Activated CD8-positive, alpha-beta memory T cell treated with anti-CD3 and anti-CD28 coated beads for 1 hour (primary cell): ENCODE measurements at places on chromosomes 1 and 21.

- DNase-seq, result peak; percentile 8
Measured at GRCh38 chr1:221478050-221478949, 263.6 kb downstream of the DUSP10 start.

GRCh38 chr1:55848906-55849305 lies 633.7 kb upstream of the USP24 start:
- DNase-seq, result no peak

GRCh38 chr1:227782226-227782625 lies 33.2 kb upstream of the PRSS38 start:
- no peak for DNase-seq

DNA sequence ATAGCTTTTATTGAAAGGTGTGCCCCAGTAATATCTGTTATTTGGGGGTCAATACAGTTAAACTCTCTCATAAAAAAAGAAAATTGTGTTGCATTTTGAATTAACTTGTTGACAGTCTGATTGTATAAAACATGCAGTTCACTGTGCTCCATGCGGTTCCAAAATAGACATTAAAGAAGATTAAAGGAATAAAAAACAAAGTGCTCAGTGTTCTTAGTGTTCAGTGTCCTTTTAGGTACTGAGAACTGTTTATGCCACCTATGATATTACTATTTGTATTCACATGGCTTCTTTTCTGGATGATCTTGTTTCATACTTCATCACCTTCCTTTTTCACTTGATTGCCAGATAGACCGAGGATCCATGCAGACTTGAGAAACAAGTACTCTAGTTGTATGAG lies 15.3 kb upstream of the SGIP1 start:
- no peak for DNase-seq

- no peak for DNase-seq
Measured at GRCh38 chr1:47340227-47340626, 6.6 kb downstream of the CMPK1 start.

DNA sequence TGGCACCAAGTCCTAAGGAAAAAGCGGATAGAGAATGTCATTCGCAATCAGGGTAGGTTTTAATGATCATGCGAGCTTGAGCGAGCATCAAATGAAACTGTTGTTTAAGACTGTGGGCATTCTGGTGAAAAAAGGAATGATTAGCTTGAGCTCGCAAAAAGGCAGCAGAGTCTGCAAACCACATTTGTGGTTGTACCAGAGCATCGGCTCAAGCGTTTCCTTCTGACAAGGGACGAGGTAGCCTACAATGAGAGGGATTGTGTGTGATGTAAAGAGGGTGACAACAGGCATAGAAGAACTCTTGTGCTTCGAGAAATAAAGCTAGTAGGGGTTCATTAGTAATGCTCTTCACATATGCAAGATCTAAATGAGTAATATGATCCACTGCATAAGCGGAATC lies 11.1 kb upstream of the CD48 start:
- DNase-seq, result no peak

DNA sequence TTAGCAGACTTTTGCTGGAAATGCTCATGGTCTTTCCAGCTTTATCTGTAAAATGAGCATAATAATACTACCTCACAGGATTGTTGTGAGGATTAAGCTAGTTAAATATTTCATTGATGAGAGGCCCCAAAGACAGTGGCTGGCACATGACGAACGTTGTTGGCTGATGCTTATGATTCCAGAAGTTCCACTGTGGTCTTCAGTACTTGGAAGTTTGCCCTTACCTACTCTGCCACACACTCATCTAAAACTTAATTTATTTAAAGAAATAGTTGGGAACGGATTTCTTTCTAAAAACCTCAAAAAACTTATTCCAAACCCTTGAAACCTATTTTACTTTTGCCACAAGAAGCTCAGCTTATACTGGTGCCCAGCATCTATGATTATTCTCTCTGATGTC lies 170.7 kb downstream of the DHRS3 start:
- no peak for DNase-seq

DNA sequence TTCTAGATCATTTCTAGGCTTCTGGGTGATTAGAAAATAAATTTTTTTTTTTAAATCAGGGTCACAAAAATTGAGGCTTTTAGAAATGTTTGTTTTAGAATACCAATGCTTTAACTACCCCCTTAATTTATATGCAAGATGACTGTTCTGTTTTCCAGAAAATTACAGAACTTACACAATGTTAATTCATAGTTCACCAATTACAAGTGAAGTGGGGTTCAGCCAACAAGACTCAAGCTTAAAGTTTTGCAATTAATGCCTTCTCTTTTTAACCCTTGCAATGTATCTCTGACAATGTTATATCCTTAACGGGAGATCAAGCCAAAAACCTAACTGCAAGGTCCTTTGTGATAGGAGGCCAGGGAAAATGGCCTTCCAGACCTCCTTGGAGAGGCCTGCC lies 5.6 kb downstream of the PRELP start:
- DNase-seq, result no peak

DNA sequence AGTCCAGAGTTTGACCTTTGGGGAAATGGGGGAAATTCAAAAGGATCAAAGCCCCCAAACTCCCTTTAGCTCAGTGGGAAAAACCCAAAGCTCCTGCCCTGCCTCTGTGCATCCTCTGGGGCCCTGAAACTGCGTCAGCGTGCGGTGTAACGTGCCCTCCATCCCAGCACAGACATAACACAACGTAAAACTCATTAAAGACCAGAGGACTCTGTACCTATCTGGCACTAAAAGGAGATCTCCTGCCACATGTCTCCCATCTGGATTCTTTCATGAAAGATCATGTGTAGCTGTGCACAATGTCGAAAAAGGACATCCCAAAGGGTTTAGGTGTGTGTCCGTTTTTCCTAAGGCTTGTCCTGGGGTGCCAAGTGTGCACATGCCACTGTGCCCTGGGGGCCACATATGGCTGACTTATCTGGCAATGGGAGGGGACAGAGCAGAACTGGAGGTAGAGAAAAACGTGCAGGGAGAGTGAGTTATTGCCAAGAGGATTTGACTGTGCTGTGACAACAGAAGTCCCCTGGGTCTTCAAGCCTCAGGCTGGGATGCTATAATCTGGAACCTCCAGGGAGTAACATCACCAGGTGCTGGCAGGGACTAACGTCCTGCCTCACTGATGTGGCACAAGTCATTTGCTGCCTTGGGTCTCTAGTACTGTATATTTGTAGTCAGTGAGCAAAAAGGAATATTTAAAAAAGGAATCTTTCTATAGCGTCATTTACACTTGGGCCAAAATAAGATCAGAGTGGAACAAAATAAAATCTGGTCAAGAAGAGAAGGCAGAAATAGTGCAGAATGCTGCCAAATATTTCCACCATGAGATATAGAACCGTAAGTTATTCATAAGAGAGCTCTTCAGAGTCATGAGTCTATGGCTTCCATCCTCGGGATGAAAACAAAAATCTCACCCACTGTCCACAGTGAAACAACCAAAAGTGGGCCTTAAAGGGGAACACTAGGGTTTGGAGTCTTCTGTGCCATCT lies 52.3 kb downstream of the ITPKB start:
- DNase-seq, result no peak

GRCh38 chr1:34851431-34852105 lies 8.0 kb downstream of the SMIM12 start:
- no peak for DNase-seq

DNA sequence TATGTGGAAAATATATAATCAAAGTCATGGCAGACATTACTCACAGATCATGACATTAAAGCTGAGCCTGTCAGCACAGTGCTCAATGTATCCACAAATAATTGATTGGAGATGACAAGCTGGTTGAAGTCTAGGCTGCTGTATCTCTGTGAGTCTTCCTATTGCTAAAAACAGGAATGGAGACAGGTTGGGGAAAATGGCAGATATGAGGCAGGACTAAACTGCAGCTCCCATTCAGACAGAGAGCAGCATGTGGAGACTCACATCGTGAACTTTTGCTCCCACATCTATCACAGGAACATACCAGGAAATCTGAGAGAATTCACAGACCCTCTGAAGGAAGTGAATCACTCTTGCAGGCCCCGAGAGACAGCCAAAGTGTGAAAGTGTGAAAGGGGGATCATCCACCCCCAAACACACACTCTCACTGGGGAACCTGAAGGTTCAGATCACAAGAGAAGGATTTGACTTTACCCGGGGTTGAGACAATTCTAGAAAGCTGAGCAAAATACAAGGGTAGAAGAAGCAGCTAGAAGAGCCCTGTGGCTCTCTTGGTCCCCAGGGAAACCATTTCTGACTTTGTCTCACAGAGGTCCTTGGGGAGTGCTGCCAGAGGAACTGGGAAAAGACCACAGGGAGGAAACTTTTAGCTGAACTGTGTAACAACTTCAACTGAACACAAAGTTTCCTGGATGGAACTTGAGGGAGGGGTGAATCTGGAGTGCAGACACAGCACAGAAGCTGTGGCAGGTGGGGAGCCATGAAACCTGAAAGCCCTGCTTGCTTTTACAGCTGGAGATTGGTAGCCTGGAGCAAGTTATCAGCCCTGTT lies 173.4 kb downstream of the S1PR1 start:
- no peak for DNase-seq

DNA sequence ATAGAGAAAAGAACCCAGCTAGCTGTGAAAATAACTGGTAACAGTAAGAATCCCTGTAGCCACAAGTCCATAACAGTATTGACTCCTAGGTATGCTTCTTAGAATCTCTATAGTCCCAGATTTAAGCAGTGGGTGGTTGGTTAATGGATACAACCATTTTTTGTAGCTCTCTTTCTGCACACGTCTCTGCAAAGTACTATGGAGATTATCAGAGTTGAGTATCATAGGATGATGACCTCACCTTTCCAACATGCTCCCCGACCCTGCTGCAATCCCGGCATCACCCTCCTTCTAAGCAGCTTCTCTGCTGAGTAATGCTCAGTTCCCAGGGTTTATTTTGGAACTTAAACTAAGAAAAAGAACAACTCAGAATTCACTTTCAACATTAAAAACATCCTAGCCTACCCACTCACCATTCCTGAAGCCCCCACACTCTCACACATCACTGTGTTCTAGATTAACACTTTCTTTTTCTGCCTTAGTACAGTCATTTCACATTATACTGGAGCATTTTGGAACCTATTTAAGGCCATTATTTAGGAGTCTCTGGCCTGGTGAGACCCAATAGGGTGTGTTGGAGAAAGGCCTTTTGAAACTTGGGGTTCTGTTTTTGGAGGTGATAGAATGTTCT lies 2.7 kb downstream of the MLLT11 start:
- DNase-seq, result no peak

GRCh38 chr21:14817311-14817710 lies 247.5 kb downstream of the NRIP1 start:
- DNase-seq, result no peak

- no peak for DNase-seq
Measured at GRCh38 chr1:163928069-163928468, 606.3 kb downstream of the NUF2 start.

GRCh38 chr1:241593186-241593585 lies 47.0 kb downstream of the CHML start:
- DNase-seq, result no peak

DNA sequence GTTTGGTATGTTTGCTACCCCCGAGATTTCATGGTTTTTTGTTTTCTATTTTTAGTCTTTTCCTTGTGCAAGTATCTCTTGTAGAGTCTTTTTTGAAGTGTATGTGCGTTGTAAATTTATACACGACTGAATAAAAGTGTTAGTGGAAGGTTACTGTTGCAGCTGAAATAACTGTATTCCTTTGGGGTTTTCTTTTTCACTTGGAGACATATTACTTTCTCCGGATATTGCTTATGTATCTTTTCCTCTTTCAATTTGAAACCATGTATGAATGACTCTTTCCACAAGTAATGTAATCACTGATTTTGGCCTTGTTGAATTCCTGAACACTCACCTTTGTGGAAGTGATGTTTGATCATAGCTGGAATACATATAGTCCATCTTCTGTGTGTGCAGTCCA lies 956 bp downstream of the URB2 start:
- DNase-seq, result no peak

GRCh38 chr1:9289090-9289534 lies 3.6 kb upstream of the SPSB1 start:
- DNase-seq, result peak; percentile 65

- DNase-seq, result no peak
Measured at GRCh38 chr1:28266920-28267322, 7.6 kb downstream of the SESN2 start.

DNA sequence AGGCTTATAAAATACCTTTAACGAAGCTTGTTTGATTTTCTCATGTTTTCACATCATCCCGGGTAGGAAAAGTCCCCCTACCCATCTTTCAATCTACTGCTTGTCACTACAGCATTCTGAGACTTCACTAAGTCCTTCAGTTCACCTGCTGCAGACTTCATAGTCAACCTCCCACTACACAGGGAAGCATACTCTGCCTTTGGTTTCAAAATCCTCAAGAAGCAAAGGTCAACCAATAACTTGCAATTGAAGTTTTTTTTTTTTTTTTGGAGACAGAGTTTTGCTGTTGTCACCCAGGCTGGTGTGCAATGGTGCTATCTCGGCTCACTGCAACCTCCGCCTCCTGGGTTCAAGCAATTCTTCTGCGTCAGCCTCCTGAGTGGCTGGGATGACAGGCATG lies 4.7 kb upstream of the PTPN22 start:
- DNase-seq, result no peak

- no peak for DNase-seq
Measured at GRCh38 chr21:32403201-32403777, 9.2 kb upstream of the EVA1C start.

DNA sequence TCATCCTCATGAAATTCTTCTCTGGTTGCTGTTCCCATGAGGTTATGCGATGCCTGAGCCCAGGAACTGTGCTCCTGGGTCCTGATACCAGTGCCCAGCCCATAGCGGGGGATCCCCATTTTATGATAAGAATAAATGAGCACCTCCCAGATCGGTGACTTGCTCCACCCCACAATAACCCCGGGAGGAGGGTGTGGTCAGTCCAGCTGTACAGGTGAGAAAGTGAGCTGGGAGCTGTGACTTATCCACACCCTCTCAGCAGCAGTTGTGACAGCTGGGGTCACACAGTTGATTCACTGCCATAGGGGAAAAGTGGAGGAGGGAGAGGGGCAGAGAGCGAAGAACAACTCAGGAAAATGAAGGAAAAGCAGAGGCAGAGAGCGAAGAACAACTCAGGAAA lies 33.4 kb downstream of the OR2G3 start:
- DNase-seq, result no peak

- no peak for DNase-seq
Measured at GRCh38 chr1:247347477-247348222, 16.0 kb upstream of the ZNF496 start.

DNA sequence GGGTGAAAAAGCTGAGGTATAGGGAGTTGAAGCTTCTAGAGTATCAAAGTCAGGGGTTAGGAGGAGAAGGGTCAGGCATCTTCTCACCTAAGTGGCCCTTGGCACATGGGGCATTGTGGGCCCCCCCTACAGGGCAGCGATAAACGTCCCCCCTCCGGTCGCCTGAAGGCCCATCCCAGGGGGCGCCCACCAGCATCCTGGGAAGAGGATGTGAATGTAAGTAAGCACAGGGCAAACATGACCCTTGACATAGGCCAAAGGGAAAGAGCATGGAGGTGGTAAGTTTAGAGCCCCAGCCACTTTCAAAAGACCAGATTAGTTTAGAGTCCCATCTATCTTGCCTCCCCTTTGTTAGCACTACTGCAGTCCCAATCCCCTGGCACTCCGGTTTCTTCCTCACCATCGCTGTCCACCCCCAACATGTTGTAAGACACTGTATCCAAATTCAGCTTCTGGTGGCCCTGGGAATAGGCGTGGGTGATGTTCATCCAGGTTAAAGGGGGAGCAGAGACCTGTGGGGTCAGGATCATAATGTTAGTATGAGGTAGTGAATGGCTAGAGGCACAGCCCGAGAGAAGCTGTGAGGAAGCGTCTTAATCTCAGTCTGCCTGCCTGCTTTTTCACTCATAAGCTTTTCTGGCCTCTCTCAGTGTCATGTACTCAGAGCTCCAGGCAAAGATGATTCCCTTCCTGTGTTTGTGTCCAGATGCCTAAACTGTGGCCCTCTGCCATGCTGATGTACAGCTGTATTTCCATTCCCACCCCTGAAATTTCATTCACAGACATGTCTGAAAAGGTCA lies 2.7 kb downstream of the ITGA10 start:
- DNase-seq, result no peak
